ENCODE measurements at places on chromosomes 6 and 20. TPM values are rescaled to one million over a fixed set of nuclear protein-coding genes. Genes with fewer than 3 reads are reported as not detected.

TMEM74B gene
- 16.3 TPM for polyA plus RNA-seq

- no peak for DNase-seq
- H3K4me1 ChIP-seq, result no peaks in the 10 kb centered on the region
- no peak overlapping the region for H3K27ac ChIP-seq
- H3K4me3 ChIP-seq, result no peak overlapping the region
- H3K36me3 ChIP-seq, result no peaks in the 10 kb centered on the region
- H3K27me3 ChIP-seq, result no peaks in the 10 kb centered on the region
Observed at GRCh38 chr6:145600299-145600698, 135.0 kb downstream of the EPM2A start.

GRCh38 chr6:112735129-112735528 lies 388.0 kb downstream of the RFPL4B start:
- H3K4me3 ChIP-seq, result no peak overlapping the region
- H3K27ac ChIP-seq, result no peak overlapping the region
- DNase-seq, result no peak
- H3K27me3 ChIP-seq, result no peaks in the 10 kb centered on the region

GRCh38 chr6:89792881-89793280 lies 26.7 kb downstream of the MDN1 start:
- H3K4me1 ChIP-seq, result no peaks in the 10 kb centered on the region
- H3K27ac ChIP-seq, result no peak overlapping the region
- no peak for DNase-seq
- H3K4me3 ChIP-seq, result no peak overlapping the region

DNA sequence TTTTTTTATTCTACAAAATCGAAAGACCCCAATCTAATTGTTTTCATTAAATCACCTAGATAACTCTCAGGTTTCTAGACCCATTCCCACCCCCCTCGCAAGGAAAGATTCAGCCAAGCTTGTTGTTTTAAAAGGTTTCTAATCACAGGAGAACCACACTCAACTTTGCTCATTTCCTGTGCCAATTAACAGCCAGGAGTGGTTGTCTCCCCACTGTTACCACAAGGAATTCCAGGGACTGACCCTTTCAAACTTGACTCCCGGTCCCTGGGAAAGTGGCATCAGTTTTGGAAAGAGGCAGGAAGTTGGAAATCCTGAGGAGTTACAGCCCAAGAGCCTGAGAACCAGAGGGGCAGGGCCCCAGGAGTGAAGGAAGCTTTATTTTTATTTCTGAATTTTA lies 561.3 kb upstream of the JAG1 start:
- no peak overlapping the region for H3K27ac ChIP-seq
- no peak for DNase-seq
- no peak overlapping the region for H3K4me3 ChIP-seq
- H3K4me1 ChIP-seq, result no peaks in the 10 kb centered on the region

Measured in left lung (tissue), 14 donors.